ENCODE measurements at places on chromosomes 13 and 19. TPM values are rescaled to one million over a fixed set of nuclear protein-coding genes. Genes with fewer than 3 reads are reported as not detected.

Gene ZNF548
- total RNA-seq: 16.6 TPM

Gene NCR1
- total RNA-seq: not detected

Gene OSCAR
- not detected for total RNA-seq

Gene ZFP36
- total RNA-seq: 2.0 TPM

Gene CNMD
- total RNA-seq: not detected

Gene CCNA1
- 0.43 TPM for total RNA-seq

Gene OR7A5
- not detected for total RNA-seq

Gene ZNF358
- 11.2 TPM for total RNA-seq

Gene CABP5
- total RNA-seq: not detected

Gene CCDC122
- 2.7 TPM for total RNA-seq

Gene ANKRD10
- 78.3 TPM for total RNA-seq

Gene LILRA1
- total RNA-seq: not detected

Gene ICAM5
- under 0.01 TPM for total RNA-seq

Gene ZNF223
- 7.3 TPM for total RNA-seq

Gene ZNF729
- not detected for total RNA-seq

Gene FSD1
- 2.6 TPM for total RNA-seq

Gene ZNF728
- total RNA-seq: not detected

Gene TGFBR3L
- not detected for total RNA-seq

Gene PSG6
- not detected for total RNA-seq

Gene KLK15
- total RNA-seq: not detected
